Activated CD4-positive, CD25-positive, alpha-beta regulatory T cell (primary cell): ENCODE measurements at places on chromosomes 12 and 14.

GRCh38 chr12:42576374-42576773, 13.2 kb downstream of the PRICKLE1 start:
- DNase-seq, result no peak

DNA sequence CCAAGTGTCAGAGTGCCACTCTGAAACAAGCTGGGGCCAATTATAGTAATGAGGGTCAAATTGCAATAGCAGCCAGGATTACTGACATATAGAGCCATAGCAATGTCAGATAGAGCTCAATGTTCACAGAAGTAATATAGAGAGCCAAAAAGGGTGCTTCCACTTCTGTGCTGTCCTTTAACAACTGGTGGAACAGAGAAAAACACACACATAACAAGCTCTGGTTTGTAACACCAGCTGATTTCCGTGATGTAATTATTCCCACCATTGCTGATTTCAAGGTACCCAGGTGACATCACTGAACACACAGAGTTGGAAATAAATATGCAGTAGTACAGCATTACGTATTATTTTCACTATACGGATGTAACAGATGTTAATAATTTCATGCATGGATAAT, 3.0 kb upstream of the CLEC2B start:
- DNase-seq, result no peak

- DNase-seq, result no peak
These were observed 86.4 kb downstream of the RFX4 start for GRCh38 chr12:106669216-106669615.

DNA sequence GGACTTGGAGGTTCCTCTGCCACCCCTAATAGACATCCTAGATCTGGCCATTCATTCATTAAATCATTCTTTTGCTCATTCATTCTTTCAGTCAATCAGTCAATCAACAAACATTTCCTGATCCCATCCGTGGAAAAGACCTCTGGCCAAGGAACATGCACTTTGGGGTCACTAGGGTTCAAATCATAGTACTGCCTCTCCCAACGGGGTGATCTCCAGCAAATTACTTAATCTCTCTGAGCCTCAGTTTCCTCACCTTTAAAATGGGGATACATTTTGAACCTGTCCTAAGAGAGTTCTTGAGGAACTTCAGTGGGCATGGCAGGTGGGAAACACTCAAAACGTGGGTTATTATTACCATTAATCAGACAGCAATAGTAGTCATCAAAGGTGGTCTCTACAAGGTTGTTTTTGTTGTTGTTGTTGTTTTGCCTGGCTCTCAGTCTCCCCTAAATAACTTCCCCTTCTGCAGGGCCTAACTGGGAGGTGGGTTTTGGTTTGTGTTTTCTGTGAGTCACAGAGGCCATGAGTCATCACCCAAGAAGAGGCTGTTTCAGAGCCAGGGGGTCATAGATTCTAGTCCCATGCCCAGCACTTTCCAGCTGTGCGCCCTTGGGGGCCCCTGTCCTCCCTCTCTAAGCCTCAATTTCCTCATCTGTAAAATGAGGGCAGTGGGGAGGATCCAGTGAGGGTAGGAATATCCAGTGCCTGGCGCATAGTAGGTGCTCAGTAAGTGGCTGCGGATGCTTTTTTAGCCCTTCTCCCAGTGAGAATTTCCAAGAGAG, 16.9 kb upstream of the FAM222A start:
- no peak for DNase-seq

DNA sequence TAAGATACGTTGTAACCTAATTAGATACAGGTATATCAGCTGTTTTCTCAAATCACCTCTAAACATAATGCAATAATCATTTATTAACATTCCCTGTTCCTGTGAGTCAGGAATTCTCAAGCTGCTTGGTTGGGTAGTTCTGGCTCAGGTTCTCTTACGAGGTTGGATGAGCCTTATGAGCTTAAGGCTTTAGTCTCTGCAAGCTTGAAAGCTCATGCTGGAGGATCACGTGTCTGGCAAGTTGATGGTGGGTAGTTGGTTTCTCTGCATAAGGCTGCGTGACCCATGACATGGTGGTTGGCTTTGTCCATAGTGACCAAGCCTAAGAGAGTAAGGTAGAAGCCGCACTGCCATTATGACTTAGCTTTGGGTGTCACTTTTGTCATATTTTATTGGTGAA, 62.0 kb downstream of the PLEKHA5 start:
- no peak for DNase-seq

- no peak for DNase-seq
These were observed 29.3 kb downstream of the YLPM1 start for GRCh38 chr14:74792249-74793039.

GRCh38 chr12:79648881-79649280, 41.9 kb downstream of the PAWR start:
- no peak for DNase-seq

DNA sequence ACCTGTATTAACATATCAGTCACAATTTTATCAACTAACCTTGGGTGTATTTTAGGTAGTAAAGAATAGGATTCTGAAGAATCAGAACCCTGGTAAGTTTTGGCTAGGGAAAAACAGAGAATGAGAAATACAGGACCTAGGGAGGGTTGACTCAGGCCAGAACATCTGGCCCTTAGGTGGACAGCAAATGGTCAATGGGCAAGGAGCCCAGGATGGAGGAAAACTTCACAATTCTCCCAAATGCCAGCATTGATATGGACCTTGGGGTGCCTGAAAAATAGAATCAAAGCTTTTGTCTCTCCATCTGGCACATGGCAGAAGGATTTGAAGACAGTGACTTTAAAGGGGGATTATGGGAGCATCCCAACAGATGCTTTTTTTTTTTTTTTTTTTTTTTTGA, 32.7 kb upstream of the PRPF39 start:
- no peak for DNase-seq

DNA sequence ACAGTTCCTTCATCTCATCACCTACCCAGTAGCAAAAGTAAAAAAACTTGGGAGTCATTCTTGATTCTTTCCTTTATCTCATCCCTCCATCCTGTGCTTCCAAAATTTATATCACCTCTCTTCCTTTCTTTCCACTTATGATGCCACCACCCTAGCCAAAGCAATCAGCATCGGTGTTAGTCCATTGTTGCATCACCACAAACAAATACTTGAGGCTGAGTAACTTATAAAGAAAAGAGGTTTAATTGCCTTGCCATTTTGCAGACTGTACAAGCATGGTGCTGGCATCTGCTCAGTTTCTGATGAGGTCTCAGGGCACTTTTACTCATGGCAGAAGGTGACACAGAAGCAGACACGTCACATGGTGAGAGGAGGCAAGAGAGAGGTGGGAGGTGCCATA, 19.8 kb upstream of the CATSPERB start:
- no peak for DNase-seq

DNA sequence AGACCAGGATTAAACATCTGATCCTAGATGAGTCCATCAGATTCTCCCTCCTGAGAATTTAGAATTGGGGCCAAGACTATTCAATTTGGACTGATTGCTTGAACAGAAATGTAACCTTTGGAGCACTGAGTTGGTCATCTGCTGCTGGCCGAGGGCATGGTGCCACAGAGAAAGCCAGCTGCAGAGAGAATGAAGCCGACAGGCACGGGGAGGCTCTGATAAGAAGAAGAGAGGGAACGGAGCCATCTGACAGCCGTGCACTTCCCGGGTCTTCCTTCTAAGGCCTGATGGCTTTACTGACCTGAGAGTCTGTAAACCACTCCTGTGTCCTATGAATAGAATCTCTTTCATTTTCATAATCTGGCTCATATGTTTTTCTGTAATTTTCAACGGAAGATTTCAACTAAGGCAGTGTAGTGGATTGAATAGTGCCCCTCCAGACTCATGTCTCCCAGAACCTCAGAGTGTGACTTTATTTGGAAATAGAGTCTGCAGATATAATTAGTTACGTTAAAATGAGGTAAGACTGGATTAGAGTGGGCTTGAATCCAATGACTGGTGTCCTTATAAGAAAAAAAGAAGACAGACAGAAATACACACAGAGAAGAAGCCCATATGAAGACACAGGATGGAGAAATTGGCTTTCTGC, 39.1 kb upstream of the FRS2 start:
- no peak for DNase-seq

GRCh38 chr12:52798003-52798670, 2.2 kb upstream of the KRT3 start:
- no peak for DNase-seq

DNA sequence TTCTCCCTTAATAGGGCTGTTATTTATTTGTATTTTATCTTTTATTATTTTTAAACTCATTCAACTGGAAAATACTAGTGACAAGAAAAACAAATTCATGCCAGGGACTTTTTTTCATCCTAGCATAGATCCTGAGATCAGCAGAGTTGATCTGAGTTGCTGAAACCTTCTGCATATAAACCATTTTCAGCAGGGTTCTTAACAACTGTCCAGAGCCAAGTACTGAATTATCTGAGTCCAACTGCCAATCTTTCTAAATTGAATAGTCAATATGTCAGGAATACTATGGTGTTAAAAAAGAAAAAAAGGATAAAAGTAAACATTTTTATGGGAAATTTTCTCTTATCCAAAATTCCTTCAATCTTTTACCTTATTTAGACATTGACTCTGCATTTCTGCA, 28.6 kb downstream of the CDC42BPB start:
- DNase-seq, result no peak
